ENCODE measurements at places on chromosomes 7 and 10. TPM values are rescaled to one million over a fixed set of nuclear protein-coding genes. Genes with fewer than 3 reads are reported as not detected.
A peak's percentile ranks its signal among the peaks of the same experiment; 100 is the strongest.

GRCh38 chr10:102644066-102644645 lies at the start of gene TRIM8:
TSS of gene TRIM8 (plus strand) at chr10:102644479. CDS start at chr10:102644618, 139 bp downstream.
- H3K4me3 ChIP-seq = peak within 1 kb of the TSS; percentile 97
- H3K36me3 ChIP-seq = no peaks in the 10 kb centered on the region
- peaks cover 29% of the 10 kb centered on the region for H3K4me1 ChIP-seq
- H3K27me3 ChIP-seq = no peaks in the 10 kb centered on the region

- H3K4me1 ChIP-seq = no peaks in the 10 kb centered on the region
- H3K36me3 ChIP-seq = no peaks in the 10 kb centered on the region
- H3K4me3 ChIP-seq = no peak overlapping the region
- no peak for DNase-seq
Observed at GRCh38 chr10:122267849-122268737, 3.0 kb upstream of the BTBD16 start.

The AUTS2 gene
- total RNA-seq = 90.4 TPM

- no peak overlapping the region for H3K4me3 ChIP-seq
- no peaks in the 10 kb centered on the region for H3K4me1 ChIP-seq
- DNase-seq = no peak
- H3K36me3 ChIP-seq = no peaks in the 10 kb centered on the region
- no peak overlapping the region for H3K27ac ChIP-seq
Observed at GRCh38 chr10:91017198-91017597, 96.3 kb upstream of the ANKRD1 start.

DNA sequence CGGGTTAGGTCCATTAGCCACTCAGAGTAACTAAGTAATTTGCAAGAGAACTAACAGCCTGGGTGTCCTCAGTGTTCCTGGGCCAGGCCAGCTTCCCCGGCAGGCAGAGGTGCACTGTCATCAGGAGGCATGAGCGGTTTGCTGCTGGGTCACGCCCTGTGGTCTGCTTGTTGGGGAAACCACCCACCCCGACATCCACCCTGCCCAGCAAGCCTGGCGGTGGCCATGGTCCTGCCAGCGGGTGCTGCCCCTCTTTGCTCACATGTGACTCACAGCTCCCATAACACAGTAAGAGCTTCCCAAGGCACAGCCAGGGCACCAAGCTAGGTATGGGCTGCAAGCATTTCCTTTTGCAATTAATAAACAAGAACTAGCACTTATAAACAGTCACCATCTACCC lies 75.9 kb downstream of the RGS10 start:
- DNase-seq = no peak
- H3K27me3 ChIP-seq = no peaks in the 10 kb centered on the region
- H3K36me3 ChIP-seq = no peaks in the 10 kb centered on the region
- no peak overlapping the region for H3K27ac ChIP-seq
- no peak overlapping the region for H3K4me3 ChIP-seq

- H3K27ac ChIP-seq = no peak overlapping the region
- H3K27me3 ChIP-seq = no peaks in the 10 kb centered on the region
- no peak overlapping the region for H3K4me3 ChIP-seq
- H3K36me3 ChIP-seq = peaks cover 17% of the 10 kb centered on the region
- no peaks in the 10 kb centered on the region for H3K4me1 ChIP-seq
- DNase-seq = no peak
Observed at GRCh38 chr10:101967119-101967518, 88.9 kb downstream of the ARMH3 start.

DNA sequence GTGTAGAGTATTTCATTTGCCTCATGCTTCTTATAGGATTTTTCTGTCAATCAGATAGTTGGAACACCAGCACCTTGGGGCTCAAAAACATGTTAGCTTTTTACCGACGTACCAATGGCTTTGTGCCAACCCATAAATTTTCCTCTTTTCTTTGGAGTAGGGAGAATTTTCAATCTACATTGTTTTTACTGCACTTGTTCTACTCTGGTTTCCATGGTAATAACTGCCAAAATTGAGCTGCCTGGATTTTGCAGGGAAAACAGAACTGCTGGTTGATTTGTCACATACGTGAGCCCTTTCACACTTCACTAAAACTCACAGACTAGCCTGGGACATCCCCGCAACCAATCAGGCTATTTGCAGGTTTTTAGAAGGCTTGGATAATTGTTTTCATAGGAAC lies 189.7 kb downstream of the ARHGAP21 start:
- H3K36me3 ChIP-seq = peaks cover 8% of the 10 kb centered on the region
- no peak for DNase-seq
- H3K4me1 ChIP-seq = no peaks in the 10 kb centered on the region
- no peaks in the 10 kb centered on the region for H3K27me3 ChIP-seq

The ADAM12 gene
- not detected for total RNA-seq

DNA sequence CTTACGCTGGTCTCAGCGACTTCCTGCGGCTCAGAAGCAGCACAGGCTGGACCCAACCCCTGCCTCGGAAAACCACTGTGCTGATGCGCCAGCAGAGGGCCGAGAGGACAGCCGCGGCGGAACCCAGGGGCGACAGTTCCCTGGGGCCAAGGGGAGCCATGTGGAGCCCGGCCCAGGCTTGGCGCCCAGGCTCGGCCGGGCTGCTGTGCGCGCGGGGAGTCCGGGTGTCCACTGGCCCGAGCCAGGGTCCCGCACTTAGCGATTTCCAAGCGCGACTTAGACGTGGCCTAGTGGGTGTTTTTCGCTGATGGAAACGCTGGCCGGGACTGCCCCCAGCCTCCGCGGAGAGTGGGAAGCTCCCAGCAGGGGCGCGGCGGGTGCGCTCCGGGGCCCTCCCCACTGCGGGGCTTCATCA lies 18.6 kb upstream of the ZNF32 start:
- no peaks in the 10 kb centered on the region for H3K36me3 ChIP-seq
- peak overlapping the region; percentile 56 for H3K4me3 ChIP-seq
- no peak for DNase-seq
- no peak overlapping the region for H3K27ac ChIP-seq
- no peaks in the 10 kb centered on the region for H3K4me1 ChIP-seq
- H3K27me3 ChIP-seq = no peaks in the 10 kb centered on the region
